Stimulated activated CD8-positive, alpha-beta memory T cell treated with anti-CD3 and anti-CD28 coated beads, Interleukin-12 subunit alpha, Interleukin-12 subunit beta, amount 100 ng/mL, for 4 hours (primary cell): ENCODE measurements at places on chromosomes 1 and 21.

DNA sequence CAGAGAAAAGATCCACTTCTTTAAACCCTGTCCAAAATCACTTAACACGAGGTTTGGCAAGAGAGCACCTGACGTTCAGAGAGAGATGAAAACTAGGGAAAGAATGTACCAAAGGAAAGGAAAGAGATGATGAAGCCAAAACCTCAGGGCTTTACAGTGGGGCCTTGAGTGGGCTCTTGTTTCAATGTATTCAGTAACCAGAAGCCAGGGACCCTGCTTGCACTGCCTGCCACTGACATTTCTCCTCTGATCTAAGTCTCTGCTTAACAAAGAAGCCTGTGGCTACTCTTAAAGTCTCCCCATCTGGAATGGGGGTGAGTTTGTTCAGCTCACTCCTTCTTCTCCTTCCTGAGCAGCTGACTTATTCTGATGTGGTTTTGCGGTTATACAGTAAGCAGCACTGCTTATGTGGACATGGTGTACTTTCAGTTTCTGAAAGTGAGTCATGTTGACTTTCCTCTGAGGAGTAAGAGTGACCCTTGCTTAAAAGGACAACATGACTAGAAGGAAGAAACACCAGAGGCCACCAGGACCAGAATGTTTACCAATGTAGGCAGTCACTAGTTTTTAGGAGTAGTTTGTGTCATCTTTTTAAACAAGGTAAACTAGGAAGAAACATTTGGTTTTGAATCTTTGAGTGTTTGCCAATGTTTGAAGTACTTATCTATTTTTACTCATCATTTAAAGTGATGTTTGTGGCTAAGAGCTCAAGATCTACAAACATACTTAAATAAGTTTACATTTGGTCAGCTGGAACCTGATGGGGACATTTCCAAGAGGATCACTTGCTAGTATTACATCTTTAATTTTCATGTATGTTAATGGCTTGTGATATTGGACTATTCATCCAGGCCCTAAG lies 87.4 kb downstream of the FASLG start:
- DNase-seq = no peak

- DNase-seq = no peak
Measured at GRCh38 chr21:30447056-30447455, 7.0 kb downstream of the KRTAP15-1 start.

DNA sequence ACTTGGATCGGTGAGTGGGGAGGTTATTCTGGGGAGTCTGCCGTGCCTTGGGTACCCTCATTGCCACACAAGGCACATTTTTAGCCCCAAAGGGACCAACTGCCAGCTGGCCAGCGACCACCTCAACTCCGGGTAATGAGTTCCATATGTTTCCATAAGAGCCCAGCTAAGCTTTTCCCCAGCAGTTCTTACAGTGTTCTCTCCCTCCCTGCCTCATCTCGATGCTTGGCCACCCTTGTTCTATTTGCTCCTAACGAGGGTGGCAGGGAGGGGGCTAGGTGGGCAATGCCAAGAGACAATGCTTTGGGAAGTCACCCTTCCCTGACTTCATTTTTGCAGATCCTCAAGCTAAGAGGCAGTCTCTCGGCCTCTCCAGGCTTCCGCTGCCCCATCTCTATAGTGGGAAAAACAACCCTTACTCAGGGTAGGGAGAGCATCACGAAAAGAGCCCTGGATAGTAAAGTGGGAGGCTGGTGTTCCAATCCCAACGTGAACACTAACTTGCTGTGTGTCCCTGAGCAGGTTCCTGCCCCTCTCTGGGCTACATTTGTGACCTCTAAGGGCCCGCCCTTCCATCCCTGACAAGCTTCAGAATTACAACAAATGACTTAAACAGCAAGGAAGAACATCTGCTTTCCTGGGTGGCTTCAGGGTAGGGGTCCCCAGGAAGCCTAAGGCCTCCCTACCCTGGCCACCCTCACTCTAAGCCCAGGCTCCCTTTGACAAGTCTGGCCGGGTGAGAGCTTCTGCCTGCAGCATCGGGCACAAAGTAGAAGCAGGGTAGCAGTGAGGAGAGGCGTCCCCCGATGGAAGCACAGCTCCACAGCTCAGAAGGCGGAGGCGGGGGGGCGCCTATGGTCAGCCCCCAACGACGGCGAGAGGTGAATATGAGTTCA lies 5.8 kb downstream of the ID3 start:
- DNase-seq = no peak

DNA sequence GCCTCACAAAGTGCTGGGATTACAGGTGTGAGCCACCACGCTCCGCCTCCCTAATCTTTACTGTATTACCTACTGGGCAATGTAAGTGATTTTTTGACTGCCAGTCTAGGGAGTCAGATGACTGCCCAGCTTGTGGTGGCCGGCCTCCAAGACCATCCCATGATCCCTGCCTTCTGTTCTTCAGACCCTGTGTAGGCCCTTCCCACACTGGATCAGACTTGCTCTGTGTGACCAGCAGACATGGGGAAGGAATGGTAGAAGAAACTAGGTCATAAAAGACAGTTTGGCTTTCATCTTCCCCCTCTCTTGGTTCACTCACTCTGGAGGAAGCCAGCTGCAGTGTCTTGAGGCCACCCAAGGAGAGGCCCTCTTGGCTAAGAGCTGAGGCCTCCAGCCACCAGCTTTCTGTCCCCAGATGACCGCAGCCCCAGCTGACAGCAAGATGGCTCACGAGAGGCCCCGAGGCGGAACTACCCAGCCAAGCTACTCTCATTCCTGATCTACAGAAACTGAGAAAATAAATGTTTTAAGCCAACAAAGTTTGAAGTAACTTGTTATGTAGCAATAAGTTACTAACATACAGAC lies 14.5 kb upstream of the CBR3 start:
- no peak for DNase-seq

DNA sequence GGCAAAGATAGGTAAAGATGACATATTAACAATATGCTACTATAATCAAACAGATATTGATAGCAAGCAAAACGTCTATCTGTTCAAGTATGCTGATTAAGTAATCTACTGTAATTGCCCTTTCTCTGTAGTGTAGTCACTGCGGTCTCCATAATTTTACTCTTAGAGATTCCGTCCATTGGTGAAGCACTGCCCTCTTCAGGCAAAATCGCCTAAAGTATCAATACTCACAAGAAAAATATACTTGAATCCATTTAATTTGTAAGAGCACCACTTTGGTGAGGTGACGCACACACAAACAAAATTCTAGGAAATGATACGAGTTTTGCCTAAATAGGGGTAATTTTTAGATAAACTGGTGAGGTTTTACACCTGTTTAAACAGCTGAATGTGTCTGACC lies 434.6 kb upstream of the CHRM3 start:
- no peak for DNase-seq

DNA sequence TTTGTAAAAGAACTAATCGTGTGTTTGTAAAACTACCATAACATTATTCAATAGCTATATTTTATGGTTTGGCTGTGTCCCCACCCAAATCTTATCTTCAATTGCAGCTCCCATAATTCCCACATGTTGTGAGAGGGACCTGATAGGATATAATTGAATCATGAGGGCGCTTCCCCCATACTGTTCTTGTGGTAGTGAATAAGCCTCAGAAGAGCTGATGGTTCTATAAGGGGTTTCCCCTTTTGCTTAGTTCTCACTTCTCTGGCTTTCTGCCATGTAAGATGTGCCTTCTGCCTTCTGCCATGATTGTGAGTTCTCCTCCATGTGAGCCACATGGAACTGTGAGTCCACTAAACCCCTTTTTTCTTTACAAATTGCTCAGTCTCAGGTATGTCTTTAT lies 1372.3 kb downstream of the AMY1C start:
- DNase-seq = no peak

DNA sequence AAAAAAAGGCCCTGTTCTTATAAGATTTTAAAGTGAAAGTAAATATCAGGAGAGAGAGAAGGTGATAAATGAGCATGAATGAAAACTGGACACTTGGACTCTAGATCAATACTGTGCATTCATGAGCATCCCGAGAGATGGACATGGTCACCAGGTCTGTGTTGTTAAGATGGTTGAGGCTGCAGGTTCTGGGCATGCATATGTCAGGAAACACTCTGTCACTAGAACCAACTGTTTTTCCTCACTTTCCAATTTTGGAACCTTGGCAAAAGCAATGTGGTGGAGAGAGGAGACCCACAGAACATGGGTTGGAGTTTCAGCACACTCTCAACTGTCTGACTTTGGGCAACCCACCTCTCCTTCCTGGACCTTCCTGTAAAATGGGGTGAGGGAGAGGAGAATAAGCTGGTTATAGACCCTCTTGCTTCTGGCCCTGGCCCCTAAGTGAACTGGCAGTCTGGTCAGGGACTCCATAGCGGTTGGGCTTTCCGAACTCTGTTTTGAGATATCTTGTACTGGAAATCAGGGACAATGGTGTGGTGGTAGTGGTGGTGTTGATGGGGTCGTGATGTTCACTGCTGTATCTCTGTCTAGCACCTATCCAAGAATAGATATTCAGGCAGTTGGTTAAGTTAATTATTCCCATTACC lies 4.2 kb downstream of the MAN1C1 start:
- no peak for DNase-seq

DNA sequence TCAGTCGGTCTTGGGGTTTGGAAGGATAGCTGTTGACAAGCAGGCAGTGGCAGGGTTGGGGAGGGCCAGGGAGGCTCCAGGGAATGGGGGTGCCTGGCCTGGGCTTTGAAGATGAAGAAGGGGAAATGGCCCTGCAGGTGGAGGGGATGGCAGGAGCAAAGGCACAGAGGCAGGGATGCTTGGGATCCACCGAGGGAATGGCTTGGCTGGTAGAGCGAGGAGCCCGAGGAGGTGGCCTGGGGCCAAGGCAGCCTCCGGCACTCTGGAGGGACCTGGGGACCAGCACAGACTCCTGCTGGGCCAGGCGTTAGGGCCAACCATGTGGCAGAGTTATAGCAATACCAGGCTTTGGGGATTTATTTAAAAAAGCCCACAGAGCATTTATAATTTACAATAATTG lies 62.9 kb upstream of the EDN2 start:
- no peak for DNase-seq

GRCh38 chr1:29264773-29265389 lies 28.6 kb downstream of the PTPRU start:
- no peak for DNase-seq

- DNase-seq = no peak
Measured at GRCh38 chr1:110011527-110012041, 22.8 kb upstream of the STRIP1 start.

GRCh38 chr1:164699815-164700491 lies 141.0 kb downstream of the PBX1 start:
- DNase-seq = no peak

GRCh38 chr1:48405400-48405799 lies 66.6 kb downstream of the SPATA6 start:
- no peak for DNase-seq

DNA sequence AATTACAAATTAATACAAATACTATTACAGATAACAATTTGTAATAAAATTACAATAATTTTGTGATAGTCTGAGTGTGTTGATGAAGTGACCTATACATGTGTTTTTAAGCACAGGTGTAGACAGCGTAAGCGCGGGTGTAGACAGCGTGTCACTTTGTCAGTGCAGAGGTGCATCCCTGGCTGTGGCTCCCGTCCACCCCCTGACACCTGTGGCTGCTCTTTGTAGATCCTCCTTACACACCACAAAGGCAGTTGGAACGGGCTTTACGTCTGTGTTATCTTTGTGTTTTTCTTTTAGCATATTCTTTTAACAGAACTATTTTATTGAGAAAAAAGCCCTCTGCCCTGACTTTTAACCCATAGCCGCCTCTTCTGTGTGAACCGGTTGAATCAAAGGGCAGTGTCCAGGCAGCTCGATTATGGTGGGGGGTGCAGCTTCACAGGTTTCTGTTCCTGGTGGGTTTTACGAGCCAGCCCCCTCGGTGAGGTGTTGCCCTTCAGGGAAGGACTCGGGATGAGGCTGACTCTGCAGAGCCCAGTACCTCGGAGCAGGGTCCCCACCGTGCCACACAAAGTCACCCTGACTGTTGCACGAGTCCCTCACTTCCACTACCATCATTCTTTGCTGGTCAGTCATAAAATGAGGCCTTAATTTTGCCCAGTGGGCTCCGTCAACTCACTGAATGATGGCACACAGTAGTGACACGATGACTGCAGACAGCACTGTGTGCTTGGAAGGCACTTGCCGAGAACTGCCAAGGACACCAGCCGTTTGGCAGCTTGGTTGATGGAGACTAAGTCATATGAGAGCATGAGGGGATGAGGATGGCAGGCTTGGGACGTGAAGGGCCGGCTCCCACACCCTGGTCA lies 86.4 kb upstream of the COL6A1 start:
- DNase-seq = no peak

- no peak for DNase-seq
Measured at GRCh38 chr1:6249739-6250689, 6.0 kb downstream of the HES3 start.

GRCh38 chr1:23244256-23244761 lies 27.0 kb upstream of the HTR1D start:
- no peak for DNase-seq

- DNase-seq = no peak
Measured at GRCh38 chr1:53821380-53821779, 16.7 kb downstream of the NDC1 start.

DNA sequence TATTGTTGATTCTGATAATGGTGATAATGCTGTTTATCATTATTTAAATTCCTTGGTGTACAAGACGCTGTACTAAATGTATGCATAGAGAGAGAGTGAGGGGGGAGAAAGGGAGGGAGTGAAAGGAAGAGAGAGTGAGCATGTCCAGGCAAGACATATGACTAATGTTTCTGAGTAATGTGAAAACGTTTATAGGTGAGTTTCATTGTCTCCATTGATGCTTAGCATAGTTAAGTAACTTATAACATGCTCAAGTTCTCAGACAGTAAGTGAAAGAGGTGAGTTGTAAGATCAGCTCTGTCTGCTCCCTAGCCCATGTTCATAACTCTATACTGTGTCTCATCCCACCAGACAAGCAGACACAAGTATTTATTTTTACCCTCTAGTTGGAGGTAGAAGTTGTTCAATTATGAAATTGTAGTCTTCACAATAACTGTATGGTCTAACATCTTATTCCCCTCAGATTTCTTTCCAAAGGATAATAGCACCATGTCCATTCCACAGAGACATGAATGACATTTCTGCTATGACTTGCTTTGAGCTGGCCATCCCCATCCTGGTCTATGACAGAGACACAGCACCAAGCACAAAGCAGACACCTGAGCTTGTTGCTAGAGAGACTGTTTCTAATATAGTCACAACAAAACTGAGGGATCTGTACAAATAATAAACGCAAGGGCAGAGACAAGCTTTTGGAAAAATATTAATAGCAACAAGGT lies 285.1 kb downstream of the CACNA1E start:
- no peak for DNase-seq

- no peak for DNase-seq
Measured at GRCh38 chr1:31238986-31239613, 587 bp downstream of the NKAIN1 start.

GRCh38 chr1:1975535-1975934 lies 28.1 kb downstream of the CFAP74 start:
- DNase-seq = no peak

DNA sequence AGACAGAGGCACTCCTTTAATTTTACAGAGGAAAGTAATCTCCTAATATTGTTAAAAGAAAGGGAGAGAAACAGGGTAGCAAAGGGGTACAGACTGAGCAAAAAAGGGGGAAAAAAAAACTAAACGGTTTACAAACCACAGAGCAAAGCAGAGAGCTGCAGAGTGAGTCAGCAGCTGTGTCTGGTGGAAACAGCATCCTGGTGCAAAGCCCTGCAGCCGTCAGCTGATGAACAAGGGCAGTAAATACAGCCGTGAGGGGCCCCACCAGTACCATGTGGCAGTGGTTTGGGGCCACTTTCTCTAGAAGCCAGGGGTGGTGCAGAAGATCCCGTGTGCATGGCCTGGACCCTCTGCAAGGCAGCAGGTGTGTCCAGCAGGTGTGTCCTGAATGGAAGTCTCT lies 111.3 kb downstream of the ERG start:
- no peak for DNase-seq
